ENCODE measurements at places on chromosomes 3 and 15.

- no peak for DNase-seq
Observed at GRCh38 chr3:115233021-115233420, 85.9 kb upstream of the ZBTB20 start.

- no peak for DNase-seq
Observed at GRCh38 chr3:48301800-48302166, 31.7 kb downstream of the SPINK8 start.

DNA sequence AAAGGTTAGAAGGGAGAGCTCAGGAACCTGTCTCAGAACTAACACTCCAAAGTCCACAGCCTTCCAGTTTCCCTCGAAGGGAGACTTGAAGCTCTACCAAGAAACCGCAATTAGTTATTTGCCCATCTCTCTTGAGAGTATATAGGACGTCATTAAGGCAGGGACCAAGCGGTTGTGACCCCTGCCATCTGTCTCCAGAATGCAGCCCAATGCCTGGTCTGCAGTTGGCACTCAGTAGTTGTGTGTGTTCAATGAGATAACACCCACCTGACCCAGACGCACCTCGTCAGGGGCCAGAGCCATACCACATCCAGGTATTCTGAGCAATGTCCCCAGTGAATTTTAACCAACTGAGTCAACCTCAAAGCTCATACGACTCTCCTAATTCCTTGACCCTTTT lies 251.0 kb downstream of the VPS13C start:
- DNase-seq: no peak

DNA sequence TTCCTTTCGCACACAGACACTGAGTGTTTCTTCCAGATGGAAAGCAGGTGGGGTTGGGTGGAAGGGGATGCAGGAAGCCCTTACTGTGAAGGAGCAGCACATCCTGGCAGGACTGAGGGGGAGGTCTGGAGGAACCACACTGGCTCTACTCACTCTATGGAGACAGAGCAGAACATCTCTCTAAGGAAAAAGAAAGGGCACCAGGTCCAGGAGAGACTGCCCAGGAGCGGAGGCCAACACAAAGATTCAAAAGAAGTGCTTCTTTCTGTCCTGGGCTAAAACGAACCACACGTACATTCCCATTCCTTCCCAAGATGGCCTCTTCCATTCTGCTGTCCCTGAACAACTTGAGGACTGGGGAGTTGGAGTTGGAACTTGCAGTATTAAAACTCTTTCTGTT lies 13.8 kb upstream of the VIPR1 start:
- no peak for DNase-seq

GRCh38 chr3:22960105-22960984 lies 242.8 kb upstream of the UBE2E2 start:
- no peak for DNase-seq

- peak; percentile 59 for DNase-seq
Observed at GRCh38 chr3:186930143-186930640, at the start of gene ST6GAL1. ST6GAL1 (plus strand) TSS chr3:186930526; CDS start chr3:187042704, 112,178 bp downstream.

- DNase-seq: no peak
Observed at GRCh38 chr3:67461667-67462142, 192.7 kb downstream of the SUCLG2 start.

GRCh38 chr3:64147211-64147610 lies 78.1 kb downstream of the PRICKLE2 start:
- no peak for DNase-seq

DNA sequence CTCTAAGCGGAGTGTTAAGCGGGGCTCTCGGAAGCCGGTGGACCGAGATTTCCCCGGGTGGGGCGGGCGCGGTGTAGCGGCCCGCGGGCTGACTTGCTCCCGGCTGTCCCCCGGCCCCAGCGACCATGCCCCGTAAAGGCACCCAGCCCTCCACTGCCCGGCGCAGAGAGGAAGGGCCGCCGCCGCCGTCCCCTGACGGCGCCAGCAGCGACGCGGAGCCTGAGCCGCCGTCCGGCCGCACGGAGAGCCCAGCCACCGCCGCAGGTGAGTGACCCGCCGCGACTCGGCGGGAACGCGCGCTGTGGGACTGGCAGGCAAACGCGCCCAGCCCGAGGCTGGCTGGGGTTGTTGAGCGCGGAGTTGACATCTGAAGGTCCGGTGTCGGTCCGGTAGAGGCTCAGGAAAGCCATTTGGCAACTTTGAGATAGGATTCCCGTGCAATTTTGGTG lies 1.3 kb downstream of the SMC4 start:
- peak; percentile 7 for DNase-seq

DNA sequence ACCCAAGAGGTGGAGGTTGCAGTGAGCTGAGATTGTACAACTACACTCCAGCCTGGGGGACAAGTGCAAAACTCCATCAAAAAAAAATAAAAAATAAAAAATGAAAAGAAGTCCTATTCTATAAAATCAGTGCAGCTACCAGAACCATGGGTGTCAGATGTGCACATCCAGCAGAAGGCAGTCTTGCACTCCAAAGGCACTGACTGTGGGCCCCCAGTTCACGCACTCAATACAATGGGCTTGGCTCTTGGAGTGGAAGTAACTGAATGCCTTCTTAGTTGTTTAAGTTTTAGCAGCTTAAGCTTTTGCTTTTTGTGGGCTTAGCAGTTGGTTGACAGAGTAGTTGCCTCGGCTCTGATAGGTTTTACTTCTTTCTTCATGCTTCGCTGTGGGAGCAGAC lies 141.4 kb downstream of the AGBL1 start:
- DNase-seq: no peak

GRCh38 chr15:61764981-61765380 lies 295.3 kb downstream of the VPS13C start:
- DNase-seq: no peak

- no peak for DNase-seq
Observed at GRCh38 chr15:25177955-25178801, 223.4 kb downstream of the SNRPN start.

GRCh38 chr15:101463270-101463669 lies 26.2 kb downstream of the PCSK6 start:
- no peak for DNase-seq

- no peak for DNase-seq
Observed at GRCh38 chr3:123082370-123083065, 15.7 kb downstream of the PDIA5 start.

DNA sequence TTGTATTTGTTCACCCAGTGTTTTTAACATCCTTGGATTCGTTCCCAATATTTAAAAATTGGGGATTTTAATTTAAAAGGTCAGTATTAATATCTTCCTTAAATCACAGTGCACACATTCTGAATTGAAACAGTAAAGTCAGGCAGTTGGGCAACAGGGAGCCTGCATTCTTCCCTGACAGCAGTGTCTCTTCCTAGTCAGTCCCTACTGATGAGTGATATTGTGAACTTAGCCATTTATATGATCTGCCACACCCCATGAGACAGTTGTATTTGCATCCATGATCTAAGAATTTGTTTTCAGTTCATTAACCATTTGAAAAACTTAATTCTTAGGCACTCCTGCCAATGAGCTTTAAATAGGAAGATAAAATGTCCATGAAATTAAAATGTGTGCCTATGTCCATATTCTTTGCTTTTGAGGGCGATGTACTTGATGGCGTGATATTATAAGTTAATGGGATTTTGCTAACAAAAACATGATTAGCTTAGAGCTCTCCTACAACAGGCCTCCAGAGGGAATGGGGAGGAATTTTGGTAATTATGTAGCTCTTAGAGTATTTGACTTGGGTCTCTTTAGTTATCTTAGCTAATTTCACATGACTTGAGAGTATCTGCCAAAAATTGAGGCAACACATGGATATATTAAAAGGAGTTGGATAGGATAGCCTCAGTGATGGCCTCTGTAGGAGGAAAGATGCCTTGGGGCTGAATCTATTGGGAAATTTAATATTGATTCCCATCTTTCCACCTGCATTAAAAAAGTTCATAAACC lies 219.3 kb downstream of the PTPRG start:
- no peak for DNase-seq

DNA sequence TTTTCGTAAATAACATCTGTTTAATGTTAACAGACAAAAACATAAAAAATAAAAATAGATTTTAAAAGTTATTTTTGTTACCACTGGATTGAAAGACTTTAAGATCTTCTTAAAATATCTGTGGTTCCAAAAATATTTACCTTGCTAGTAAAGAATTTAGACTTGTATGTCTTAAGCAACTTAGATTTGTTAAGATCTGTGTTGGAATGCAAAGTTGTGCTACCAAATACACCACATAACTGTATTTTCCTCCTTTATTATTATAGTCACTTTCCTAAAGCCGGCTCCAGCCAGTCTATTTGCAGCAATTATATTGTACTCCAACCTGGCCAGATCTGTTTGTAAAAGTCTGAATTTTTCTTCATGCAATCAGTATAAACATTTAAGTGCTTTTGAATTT lies 63.7 kb downstream of the SPRED1 start:
- no peak for DNase-seq

Measured in CD4-positive, CD25-positive, alpha-beta regulatory T cell (primary cell).